CD4-positive, alpha-beta T cell treated with Interleukin-21 for 1 hour (primary cell): ENCODE measurements at places on chromosomes 3 and 15.

DNA sequence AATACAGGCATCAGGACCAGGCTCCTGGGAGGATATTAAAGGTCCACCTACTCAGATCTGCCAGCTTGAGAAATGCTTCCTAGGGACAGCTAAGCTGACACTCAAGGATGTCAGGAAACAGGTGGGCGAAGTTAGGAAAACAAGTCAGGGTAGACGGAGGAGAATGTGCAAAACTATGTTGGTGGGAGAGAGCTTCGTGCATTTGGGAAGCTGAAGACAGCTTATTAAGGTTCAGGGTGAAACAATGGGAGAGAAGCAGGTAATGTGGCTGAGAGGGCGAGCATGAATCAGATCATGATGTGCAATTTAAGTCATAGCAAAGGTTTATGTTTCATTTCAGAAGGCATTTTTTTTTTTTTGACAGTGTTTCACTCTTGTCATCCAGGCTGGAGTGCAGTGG is 297.2 kb upstream of the ATP10A start:
- no peak for DNase-seq

- DNase-seq = no peak
These were observed 40.3 kb upstream of the ZCWPW2 start for GRCh38 chr3:28308196-28308595.

GRCh38 chr15:93929375-93930094 is 301.8 kb upstream of the MCTP2 start:
- DNase-seq = no peak

- no peak for DNase-seq
These were observed 221.8 kb downstream of the CBLB start for GRCh38 chr3:105647047-105647446.

DNA sequence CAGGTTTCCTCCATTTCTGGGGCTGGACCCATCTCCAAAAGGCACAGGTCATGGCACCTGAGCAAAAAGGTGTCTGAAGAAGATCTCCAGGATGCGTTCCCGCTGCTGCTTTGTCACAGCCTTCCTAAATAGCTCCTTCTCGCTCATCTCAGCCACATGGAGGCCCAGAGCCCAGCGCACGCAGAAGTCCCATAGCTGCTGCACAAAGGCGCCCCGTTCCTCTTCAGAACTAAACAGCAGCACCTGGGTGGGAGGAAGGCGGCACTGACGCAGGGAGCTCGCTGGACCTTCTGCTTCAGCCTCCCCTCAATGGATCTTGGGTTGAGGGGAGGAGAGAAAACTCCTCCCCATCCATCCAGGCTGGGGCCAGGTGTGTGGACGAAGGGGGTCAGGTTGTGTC is 8.4 kb downstream of the DUOX2 start:
- no peak for DNase-seq

GRCh38 chr3:20576228-20576627 is 390.2 kb upstream of the SGO1 start:
- no peak for DNase-seq

- DNase-seq = no peak
These were observed 273.3 kb upstream of the ICE2 start for GRCh38 chr15:60751985-60752952.
